ENCODE measurements at places on chromosomes 16 and 17. TPM values are rescaled to one million over a fixed set of nuclear protein-coding genes. Genes with fewer than 3 reads are reported as not detected.
A peak's percentile ranks its signal among the peaks of the same experiment; 100 is the strongest.

DNA sequence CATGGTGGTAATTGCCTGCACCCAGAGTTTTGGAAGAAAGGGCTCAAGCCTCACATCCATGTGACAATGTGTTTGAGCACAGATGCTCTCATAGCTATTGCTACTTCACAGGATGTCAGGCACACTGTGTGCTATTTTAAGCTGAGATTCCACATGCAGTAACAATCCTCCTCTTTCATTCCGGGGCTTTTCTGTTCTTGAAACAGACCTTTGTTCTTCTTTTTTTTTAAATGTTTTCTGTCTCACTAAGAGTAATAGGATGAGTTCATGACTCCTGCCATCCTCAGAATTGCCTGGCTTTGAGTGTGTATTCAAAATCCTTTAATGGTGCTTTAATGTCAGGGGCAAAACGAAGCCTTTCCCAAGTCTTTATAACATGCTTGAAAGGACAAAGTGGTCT lies 198.9 kb downstream of the ABCC12 start:
- H3K36me3 ChIP-seq: no peaks in the 10 kb centered on the region
- H3K4me1 ChIP-seq: no peaks in the 10 kb centered on the region
- peaks cover 15% of the 10 kb centered on the region for H3K27me3 ChIP-seq

Gene GRIN2A
- total RNA-seq: 0.18 TPM

GRCh38 chr17:58312021-58312630 lies 16.5 kb downstream of the TSPOAP1 start:
- peaks cover 12% of the 10 kb centered on the region for H3K27me3 ChIP-seq
- no peak for DNase-seq
- H3K4me3 ChIP-seq: no peak overlapping the region
- H3K27ac ChIP-seq: no peak overlapping the region

Gene ADGRG1
- 2.3 TPM for total RNA-seq

GRCh38 chr17:2043785-2044184 lies 2.0 kb downstream of the OVCA2 start:
- DNase-seq: peak; percentile 80
- peaks cover 49% of the 10 kb centered on the region for H3K4me1 ChIP-seq
- no peaks in the 10 kb centered on the region for H3K27me3 ChIP-seq
- H3K4me3 ChIP-seq: peak overlapping the region; percentile 93
- peaks cover 27% of the 10 kb centered on the region for H3K36me3 ChIP-seq

Gene G6PC1
- not detected for total RNA-seq

DNA sequence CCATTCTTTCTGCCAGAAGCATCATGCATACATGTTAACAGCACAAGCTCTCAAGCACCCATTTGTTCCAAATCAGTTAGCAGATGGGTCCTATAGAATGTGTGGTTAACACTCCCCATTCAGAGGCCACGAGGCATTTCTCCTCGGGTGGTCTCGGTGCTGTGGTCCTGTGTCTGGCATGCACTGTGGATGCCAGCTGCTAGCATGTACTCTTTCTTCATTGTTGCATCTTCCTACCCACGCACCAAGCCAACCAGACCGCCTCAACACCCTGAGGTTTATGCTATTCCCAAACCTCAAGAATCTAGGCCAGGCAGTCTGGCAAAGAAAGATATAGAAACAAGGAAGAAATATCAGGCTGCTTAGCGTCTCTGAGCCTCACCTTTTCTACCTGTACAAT lies 27.8 kb upstream of the MRTFB start:
- H3K4me3 ChIP-seq: no peak overlapping the region
- no peak for DNase-seq
- H3K36me3 ChIP-seq: no peaks in the 10 kb centered on the region
- H3K27me3 ChIP-seq: peaks cover 5% of the 10 kb centered on the region

Gene OTOP3
- not detected for total RNA-seq

GRCh38 chr16:68289202-68289601 lies 21.5 kb downstream of the SLC7A6OS start:
- DNase-seq: no peak
- peaks cover 61% of the 10 kb centered on the region for H3K4me1 ChIP-seq
- H3K27me3 ChIP-seq: peaks cover 4% of the 10 kb centered on the region
- peak overlapping the region; percentile 38 for H3K27ac ChIP-seq

DNA sequence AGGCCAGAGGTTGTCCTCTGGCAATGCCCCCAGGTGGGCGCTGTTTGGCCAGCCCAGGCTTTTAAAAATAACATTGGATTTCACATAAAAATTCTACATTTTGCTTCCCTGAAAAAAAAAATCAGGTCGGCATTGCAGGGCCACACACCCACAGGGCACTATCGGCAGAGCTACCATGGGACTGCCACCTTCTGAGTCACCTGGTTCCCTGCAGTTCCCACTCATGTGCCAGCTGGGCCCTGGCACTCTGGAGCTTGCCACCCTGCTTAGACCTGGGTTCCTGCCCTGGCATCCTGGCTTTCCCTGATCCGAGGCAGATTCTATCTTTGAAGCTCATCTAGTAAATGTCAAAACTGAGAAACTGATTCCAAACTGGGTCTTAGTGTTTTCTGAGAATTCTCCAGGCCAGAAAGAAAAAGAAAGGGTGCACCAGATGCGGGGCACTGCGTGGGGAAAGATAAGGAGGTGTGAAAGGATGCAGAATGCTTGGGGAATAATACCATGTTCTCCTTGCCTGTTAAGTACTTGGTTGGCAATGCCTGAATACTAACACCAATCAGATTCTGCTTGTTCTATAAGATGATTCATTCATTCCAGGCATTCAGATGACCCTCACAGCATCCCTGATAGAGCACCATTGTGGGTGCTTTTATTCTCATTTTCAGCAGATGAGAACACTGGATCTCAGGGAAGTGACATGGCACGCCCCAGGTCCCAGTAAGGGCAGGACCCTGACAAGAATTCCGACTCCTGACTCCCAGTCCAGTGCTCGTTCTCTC lies 51.8 kb downstream of the RAI1 start:
- H3K4me1 ChIP-seq: peaks cover 62% of the 10 kb centered on the region
- H3K27me3 ChIP-seq: peaks cover 2% of the 10 kb centered on the region
- peak; percentile 72 for DNase-seq
- no peak overlapping the region for H3K4me3 ChIP-seq
- H3K36me3 ChIP-seq: peaks cover 5% of the 10 kb centered on the region
- peak overlapping the region; percentile 36 for H3K27ac ChIP-seq

- H3K4me1 ChIP-seq: no peaks in the 10 kb centered on the region
- no peak for DNase-seq
- H3K4me3 ChIP-seq: no peak overlapping the region
- H3K36me3 ChIP-seq: peaks cover 8% of the 10 kb centered on the region
- no peak overlapping the region for H3K27ac ChIP-seq
Observed at GRCh38 chr17:9538626-9539025, 37.0 kb downstream of the STX8 start.

All from HFFc6 (cell line).